ENCODE measurements at places on chromosomes 5 and 9. TPM values are rescaled to one million over a fixed set of nuclear protein-coding genes. Genes with fewer than 3 reads are reported as not detected.

GRCh38 chr5:133664422-133664821, 52.1 kb upstream of the FSTL4 start:
- no peak for DNase-seq

- no peak for DNase-seq
These were observed 146.5 kb downstream of the PPP2R2B start for GRCh38 chr5:146731909-146732659.

GRCh38 chr5:79514391-79515105, 614 bp upstream of the HOMER1 start:
- peak; percentile 98 for DNase-seq

- DNase-seq: no peak
These were observed 1008.2 kb upstream of the CDH9 start for GRCh38 chr5:28046596-28046995.

DNA sequence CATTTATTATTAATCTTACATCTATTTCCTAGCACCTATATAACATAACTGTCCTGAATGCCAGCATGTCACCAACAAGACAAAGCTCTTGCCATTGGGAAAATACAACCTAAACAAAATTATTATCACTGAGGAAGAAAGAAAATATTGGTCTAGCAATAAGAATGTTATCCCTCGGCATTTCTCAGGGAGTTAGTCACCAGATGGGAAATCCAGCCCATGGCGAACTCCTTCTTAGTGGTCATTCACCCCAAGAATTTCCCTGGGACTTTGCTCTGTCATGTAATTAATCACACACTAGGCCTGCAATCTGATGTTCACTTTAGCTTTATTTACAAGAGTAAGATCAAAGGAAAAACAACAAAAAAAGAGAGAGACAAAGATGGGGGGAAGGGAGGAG, 56.1 kb upstream of the TAS2R1 start:
- DNase-seq: no peak

- DNase-seq: no peak
These were observed 696.2 kb upstream of the WWC1 start for GRCh38 chr5:167595196-167595595.

- DNase-seq: no peak
These were observed 622.3 kb upstream of the PTPRD start for GRCh38 chr9:11235061-11235460.

DNA sequence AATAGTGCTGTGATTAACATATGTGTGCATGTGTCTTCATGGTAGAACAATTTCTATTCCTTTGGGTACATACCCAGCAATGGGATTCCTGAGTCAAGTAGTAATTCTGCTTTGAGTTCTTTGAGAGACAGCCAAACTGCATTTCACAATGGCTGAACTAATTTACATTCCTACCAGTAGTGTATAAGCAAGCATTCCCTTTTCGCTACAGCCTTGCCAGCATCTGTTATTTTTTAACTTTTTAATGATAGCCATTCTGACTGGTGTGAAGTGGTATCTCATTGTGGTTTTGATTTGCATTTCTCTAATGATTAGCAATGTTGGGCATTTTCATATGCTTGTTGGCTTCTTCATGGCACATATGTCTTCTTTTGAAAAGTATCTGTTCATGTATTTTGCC, 308.5 kb downstream of the ARRDC3 start:
- no peak for DNase-seq

- DNase-seq: no peak
These were observed 125.1 kb upstream of the KLF9 start for GRCh38 chr9:70539526-70539925.

The ARSB gene
- 10.2 TPM for total RNA-seq

The IFNB1 gene
- not detected for total RNA-seq

The PCDHGA2 gene
- 0.07 TPM for total RNA-seq

The GLDC gene
- total RNA-seq: 0.71 TPM

The DBH gene
- not detected for total RNA-seq

The TTC16 gene
- not detected for total RNA-seq
